ENCODE measurements at places on chromosomes 1 and 21.

- no peak for DNase-seq
Observed at GRCh38 chr21:33511639-33512038, 20.1 kb upstream of the DNAJC28 start.

GRCh38 chr1:175512637-175513412 is 230.6 kb downstream of the TNR start:
- DNase-seq, result no peak

DNA sequence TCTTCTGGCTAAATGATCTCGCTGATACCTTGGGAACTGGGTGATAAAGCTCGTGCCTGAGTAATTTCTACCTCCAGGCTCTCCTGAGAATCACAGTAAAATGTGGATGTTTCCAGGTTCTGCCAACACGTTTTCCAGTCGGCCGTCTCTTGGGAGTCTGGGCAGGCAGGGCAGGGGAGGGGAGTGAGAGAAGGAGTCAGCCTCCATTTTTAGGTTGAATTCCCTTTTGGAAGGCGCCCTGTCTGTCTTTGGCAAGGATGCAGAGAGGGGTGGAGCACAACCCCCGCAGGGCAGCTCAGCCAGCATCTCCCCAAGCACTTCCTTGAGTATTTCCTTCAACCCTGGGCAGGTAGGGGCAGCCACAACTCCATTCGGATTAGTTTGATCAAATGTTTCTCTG is 15.5 kb upstream of the ACTRT2 start:
- DNase-seq, result no peak

DNA sequence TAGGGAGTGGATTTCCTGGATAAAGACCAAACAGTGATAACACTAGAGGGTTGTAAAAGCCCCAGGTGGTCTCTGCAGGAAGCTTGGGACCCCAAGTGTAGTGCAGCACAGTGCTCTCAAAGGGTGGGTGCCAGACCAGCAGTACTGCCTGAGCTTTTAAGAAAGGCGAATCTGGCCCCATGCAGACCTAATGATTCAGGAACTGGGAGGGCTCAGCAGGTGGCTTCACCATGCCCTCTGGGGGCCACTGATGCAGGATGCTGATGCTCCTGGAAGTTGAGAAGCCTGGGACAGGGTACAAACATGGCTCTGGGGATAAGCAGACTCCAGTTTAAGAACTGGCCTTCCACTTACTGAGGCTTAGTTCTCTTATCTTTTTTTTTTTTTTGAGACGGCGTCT is 29.1 kb upstream of the NEK2 start:
- DNase-seq, result no peak

DNA sequence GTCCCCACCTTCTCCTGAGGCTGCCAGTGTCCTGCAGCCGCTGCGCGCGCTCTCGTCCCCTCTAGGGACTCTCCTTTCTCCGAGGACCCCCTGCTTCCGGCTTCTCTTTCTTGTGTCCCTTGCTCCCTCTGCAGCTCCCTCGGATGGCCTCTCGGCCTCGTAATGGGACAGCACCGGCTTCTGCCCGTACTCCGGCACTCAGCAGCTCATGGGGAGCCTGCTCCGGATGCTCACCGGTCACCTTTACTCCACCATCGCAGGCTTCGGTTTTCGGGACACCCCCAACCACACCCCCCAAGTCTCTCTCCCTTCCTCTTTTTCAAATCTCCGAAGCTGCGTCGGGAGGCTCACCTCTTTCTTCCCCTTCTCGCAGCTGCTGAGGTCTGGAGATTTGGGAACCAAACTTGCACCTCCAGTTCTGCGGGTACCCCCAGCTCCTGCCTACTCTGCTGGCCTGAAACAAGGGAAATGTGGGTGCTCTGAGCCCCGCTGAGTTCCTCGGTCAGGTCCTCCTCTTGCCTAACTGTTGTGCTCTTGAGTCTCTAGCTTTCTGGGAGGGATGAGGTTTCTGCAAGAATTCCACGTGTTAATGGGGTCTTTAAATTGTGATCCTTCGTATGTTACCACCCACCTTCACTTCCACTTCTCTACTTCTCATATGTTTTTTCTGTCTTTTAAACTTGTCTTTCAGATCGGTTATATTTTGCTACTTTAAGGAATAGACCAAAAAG is 930 bp downstream of the CDC14A start:
- peak; percentile 6 for DNase-seq

GRCh38 chr1:234515821-234516241 is 36.9 kb upstream of the TARBP1 start:
- DNase-seq, result no peak

GRCh38 chr21:42848932-42849758 is 30.2 kb downstream of the WDR4 start:
- no peak for DNase-seq

- DNase-seq, result no peak
Observed at GRCh38 chr1:55585402-55585792, 370.2 kb upstream of the USP24 start.

DNA sequence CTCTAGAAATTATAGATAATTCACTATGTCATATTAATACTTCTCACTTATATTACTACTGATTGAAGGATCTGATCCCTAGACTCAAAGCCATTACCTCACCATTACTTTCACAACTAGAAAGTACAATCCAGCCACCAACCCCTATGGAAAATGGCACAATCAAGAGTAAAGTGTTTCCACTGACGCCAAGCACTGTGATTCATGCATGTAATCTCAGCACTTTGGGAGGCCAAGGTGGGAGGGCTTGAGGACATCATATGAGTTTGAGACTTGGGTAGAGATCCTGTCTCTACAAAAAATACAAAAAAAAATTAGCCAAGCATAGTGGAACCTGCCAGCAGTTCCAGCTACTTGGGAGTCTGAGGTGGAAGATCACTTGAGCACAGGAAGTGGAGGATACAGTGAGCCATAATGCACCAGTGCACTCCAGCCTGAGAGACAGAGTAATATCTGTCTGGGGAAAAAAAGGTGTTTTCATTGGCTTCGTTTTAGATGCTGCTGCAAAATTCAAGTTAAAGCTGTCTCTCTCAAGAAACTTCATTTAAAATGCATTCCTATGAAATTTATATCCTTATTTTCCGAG is 126.5 kb downstream of the AKT3 start:
- no peak for DNase-seq

DNA sequence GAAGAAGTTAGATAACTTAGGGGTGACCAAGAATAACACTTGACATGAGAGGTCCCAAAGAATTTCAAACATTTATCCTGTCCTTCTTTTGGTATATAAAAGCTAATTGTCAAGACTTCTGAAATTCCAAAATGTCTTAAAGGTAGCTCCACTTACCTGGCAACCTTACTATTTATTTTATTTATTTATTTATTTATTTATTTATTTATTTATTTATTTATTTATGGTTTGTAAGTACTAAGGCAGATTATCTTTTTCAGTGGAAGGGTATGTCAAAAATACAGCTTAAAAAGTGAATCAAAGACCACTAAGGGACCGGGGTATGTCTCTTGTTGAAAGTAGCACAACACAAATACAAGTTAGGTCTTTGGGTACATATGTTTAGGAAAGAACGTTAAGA is 620.8 kb upstream of the B3GALT2 start:
- DNase-seq, result no peak

DNA sequence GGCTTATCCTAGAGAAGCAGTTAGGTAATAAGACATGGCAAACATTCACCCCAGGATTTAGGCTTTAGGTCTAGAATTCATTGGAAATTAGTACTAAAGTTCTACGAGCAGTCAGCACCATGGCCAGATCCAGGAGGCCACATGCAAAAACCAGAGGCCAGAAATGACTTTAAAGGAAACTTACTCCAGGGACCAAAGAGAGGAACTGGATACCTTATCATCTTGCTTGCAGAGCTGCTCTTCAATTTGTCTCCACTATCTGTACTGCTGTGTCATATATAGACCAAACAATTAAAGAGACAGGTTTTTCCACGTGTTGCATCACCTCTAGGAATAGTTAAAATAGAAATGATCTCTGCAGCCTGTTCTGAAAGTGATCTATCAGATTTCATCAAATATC is 127.8 kb downstream of the LMX1A start:
- no peak for DNase-seq

All from stimulated activated CD4-positive, alpha-beta T cell treated with anti-CD3 and anti-CD28 coated beads, TNF-alpha, amount 100 ng/mL, for 1 hour (primary cell).